ENCODE measurements at places on chromosomes 13 and 19.

GRCh38 chr13:97425590-97425989 is 8.4 kb upstream of the RAP2A start:
- DNase-seq, result peak; percentile 18

- no peak for DNase-seq
These were observed 173.9 kb downstream of the FLT1 start for GRCh38 chr13:28320884-28321574.

DNA sequence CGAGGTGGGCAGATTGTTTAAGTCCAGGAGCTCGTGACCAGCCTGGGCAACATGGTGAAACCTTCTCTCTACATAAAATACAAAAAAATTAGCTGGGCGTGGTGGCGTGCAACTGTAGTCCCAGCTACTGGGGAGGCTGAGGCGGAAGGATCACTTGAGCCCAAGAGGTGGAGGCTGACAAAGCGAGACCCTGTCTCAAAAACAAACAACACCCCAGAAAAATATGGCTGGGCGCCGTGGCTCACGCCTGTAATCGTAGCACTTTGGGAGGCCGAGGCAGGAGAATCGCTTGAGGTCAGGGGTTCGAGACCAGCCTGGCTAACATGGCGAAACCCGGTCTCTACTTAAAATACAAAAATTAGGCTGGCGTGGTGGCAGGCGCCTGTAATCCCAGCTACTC is 3.4 kb upstream of the HNRNPL start:
- DNase-seq, result no peak

DNA sequence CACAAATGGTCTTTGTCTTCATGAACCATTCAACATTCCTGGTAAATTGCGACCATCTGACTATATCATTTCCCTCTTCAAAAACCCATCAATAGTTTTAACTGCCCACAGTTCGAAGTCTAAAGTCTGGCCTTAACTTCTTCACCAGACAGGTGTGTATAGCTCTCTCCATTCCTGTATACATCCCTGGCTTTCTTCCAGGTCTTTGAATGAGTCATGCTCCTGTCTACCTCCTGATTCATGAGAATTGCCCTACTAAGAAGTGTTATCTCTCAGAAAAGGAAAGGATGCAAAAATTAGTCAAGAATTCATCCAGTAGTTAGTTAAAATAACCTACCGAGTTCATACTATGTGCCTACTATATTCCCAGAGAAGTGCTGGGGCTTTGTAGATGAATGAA is 225.0 kb downstream of the TBC1D4 start:
- peak; percentile 23 for DNase-seq

- no peak for DNase-seq
These were observed 415.9 kb downstream of the SLITRK6 start for GRCh38 chr13:85383291-85383690.

- no peak for DNase-seq
These were observed 8.8 kb upstream of the KPTN start for GRCh38 chr19:47492571-47493377.

GRCh38 chr19:34841780-34842179 is 68.8 kb upstream of the ZNF599 start:
- no peak for DNase-seq

DNA sequence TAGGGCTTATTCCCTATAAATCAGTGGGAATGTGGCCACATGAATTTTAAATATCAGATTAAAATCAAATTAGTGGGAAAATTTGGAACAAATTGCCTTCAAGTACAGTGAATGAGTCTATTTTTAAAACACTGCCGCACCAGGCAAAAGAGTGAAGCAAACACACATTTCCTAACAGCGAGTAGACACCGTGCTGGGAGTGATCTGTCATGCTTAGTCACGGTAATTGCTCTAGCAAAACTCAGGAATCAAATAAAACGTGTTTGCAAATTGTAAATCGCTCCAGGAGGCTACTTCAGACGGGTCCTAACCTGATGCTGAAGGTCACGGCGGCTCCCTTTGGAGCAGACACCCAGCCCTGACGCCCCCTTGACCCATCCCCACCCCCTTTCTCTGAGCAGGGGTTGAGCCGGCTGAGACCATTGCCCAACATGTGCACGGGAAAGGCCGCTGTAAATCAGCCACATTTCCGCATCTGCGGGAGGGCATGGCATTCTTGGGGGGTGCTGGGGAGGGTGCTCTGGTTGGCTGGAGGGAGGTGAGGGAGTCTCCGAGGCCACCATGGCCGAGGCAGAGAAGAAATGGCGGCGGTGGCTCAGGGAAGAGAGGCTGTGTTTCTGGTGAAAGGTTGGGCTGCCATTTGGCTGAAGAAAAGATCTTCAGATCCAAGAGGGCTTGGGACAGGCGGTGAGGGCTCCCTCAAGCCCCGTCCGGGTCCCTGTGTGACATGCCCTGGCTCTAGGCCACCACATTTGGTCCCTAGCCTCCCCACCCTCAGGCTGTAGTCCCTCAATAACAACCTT is 8.9 kb downstream of the CEBPA start:
- peak; percentile 78 for DNase-seq

GRCh38 chr13:101624210-101624922 is 171.9 kb downstream of the ITGBL1 start:
- DNase-seq, result no peak

- DNase-seq, result no peak
These were observed 13.9 kb downstream of the TINCR start for GRCh38 chr19:5553892-5554291.

DNA sequence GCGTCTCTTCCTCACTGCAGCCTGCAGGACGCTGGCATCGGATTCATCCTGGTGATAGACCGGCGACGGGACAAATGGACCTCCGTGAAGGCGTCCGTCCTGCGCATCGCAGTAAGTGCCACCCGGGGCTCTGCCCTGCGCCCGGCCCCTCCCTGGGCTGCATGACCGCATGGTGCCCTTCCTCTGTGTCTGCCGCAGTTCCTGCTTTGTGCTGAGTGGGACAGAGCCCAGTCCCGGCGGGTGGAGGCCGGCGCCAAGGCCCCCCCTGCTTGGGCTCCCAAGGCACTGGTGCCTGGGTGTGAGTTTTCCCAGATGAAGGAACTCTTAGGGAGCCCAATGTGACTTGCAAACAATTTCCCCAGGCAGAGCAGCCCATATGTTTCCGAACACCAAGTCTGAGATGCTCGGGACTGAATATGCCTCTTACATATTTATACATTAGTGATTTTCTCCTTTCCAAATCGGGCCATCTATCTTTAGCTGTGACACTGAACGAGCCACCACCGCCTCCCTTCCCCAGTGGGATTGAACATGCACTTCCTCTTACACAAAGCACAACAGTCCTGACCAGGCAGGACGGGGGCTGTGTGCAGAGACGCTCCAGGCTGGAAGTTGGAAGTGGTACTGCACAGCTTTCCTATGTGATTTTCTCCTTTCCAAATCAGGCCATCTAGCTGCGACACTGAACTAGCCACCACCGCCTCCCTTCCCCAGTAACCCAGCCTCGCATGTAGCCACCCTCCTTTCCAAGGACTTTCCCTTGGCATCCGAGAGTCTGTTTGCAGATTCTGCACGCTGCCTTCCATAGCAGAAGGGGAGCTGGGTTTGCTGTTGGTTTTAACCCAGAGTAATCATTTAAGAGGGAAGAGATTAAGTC is 60.1 kb upstream of the F7 start:
- no peak for DNase-seq

DNA sequence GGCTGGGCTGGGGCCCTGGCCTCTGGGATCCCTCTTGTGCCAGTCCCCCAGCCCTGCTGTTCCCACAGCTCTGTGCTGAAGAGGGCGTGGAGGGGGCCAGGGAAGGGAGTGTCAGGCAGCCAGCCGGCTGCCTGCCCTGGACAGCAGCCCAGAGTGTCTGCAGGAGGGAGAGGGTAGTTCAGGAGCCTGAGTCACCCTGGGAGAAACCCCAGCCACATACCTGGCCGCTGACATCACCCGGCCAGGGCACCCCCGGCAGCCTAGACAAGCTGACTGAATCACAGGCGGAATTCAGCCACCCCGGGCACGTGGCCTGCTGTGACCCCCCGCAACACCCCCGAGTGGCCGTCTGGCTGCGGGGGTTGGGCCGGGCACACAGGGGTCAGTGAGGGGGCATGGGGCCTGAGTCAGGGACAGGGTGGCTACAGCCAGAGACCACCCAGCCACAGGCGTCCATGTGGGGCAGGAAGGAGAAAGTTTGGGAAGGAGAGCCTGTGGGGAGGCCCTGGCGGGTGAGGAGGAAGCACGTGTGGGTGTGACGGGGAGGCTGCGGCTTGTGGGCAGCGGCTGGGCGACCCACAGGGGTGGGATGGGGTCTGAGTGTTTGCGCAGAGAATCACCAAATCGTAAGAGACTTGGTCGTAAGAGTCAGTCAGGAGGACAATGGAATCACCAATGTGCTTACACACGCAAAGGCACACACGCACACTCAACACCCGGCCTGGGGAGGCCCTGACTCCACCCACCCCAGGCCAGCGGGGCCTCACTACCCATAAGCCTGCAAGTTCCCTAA is 11.9 kb upstream of the FOSB start:
- peak; percentile 80 for DNase-seq

GRCh38 chr19:8639821-8640401 is 9.5 kb downstream of the NFILZ start:
- no peak for DNase-seq

GRCh38 chr13:33106656-33107360 is 90.6 kb downstream of the KL start:
- DNase-seq, result no peak

DNA sequence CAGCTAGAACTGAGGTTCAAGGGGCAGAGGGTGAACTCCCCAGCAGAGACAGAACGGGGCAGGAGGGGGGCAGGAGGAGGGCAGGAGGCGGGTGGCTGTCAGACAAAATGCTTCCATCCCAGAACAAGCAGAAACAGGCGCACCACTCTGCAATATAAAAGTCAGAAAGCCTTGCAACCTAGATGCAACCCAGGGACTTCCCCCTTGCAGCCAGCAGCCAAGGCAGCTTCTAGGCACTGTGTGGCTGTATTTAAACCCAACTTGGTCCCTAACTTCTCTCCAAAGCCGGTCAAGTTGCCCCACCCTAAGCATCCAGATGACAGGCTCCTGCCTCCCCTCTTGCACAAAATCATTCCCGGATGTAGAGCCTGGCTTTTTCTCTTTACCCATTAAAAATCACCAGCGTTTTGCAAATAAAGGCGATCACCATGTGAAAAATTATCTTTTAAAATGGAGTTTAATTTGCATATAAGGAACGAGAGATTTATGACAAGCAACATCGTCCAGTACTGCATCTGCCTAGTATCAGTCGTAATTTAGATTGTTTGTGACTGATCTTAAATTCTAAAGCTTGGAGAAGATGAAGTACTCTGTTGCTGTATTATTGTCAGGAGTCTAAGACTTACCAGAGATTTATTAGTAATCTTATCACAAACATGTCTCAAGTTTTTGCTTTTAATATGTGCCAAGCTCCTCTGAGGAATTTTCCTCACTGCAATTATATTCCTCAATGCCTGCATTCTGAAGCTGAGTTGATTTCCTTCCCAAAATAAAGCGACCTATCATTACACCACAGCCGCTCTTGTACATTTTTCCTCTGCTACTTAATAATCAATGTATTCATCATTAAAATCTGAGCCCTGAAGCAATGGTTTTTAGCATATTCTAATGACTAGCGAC is 307.1 kb upstream of the ZNF507 start:
- DNase-seq, result no peak

DNA sequence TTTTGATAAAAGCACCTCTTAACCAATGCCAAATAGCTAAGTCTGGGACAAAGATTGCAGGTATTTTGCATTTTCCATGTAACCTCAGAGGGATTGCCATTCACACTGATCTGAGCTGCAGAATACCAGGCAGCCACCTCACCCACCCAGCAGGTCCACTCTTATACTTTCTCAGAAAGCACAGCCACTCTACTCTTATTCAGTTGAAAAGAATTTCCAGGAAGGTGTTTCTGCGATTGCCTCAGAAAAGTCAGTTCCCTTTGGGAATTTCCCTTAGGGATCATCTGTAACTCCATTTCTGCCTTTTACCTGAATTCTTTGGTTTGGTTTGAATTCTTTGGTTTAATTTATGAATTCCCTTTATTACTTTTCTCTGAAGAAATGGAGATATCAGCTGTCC is 904 bp upstream of the ALOX5AP start:
- no peak for DNase-seq

DNA sequence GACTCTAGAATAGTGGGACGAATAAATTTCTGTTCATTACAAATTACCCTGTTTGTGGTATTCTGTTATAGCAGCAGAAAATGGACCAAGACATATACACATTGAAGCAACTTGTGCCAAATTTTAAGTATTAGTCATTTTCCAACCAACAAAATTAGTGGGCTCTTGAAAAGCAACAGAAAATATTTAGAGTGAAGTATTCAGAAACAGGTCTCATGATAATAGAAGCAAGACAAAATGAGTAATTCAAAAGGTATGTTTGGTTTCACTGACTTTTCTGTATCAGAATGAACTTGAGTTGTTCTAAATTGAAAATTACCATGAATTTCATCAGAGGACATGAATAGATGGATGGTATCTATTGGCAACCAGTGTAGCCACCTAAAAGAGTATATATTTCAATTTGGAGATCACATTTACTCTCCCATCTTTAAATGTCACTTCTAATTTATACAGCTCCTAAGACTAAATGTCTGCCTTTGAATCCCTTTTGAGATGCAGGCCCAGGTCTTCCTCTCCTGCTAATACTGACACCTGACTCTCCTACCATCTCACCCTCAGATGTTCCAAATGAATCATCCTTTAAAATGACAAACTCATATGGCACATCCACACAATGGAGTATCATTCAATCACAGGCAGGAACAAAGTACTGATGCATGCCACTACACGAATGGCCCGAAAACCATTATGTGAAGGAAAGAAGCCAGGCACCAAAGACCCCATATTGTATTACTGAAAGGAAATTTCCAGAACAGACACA is 40.7 kb upstream of the DOCK9 start:
- DNase-seq, result no peak

- DNase-seq, result no peak
These were observed 67.8 kb downstream of the RASA3 start for GRCh38 chr13:114064450-114065140.

- DNase-seq, result no peak
These were observed 684.5 kb upstream of the SLITRK1 start for GRCh38 chr13:84566780-84567179.

GRCh38 chr19:57789288-57789687 is 19.8 kb downstream of the ZNF586 start:
- DNase-seq, result no peak

GRCh38 chr13:75307370-75307949 is 174.5 kb downstream of the TBC1D4 start:
- DNase-seq, result no peak

DNA sequence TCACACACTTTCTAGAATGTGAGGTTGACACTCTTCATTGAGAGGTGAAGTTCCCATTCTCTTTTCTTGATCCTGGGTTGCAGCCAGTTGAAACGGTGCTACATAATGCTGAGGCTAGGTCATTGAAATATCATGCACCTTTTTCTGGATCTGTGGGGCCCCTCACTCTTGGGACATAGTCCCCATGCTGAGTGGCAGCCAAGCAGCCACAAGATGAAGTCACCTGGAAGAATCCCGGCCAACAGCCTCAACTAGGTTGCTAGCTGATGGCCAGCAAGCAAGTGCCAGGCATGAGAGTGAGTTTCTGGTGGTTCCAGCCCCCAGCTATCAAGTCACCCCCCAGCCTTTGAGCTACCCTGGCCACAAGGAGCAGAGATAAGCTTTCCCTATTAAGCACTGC is 148.5 kb upstream of the TSHZ3 start:
- no peak for DNase-seq

- DNase-seq, result no peak
These were observed 19.9 kb downstream of the NDFIP2 start for GRCh38 chr13:79500829-79501228.

Data from hematopoietic multipotent progenitor cell treated with erythropoietin and hydrocortisone succinate and interleukin-3 and kit ligand, for 6 days (in vitro differentiated cells).